Adipose tissue (tissue), 3 donors: ENCODE measurements at places on chromosomes 2 and 18. TPM values are rescaled to one million over a fixed set of nuclear protein-coding genes. Genes with fewer than 3 reads are reported as not detected.

Gene CTNNA2
- polyA plus RNA-seq = 0.07 TPM

Gene DSG4
- polyA plus RNA-seq = 0.01 TPM

Gene MTIF2
- polyA plus RNA-seq = 20.9 TPM

Gene ADRA2B
- polyA plus RNA-seq = 0.98 TPM

Gene ZNF396
- polyA plus RNA-seq = 0.61 TPM

Gene ELP2
- polyA plus RNA-seq = 31.8 TPM

Gene GBX2
- polyA plus RNA-seq = not detected

Gene SERPINB13
- not detected for polyA plus RNA-seq

Gene ST6GAL2
- 0.01 TPM for polyA plus RNA-seq

Gene PLB1
- 3.6 TPM for polyA plus RNA-seq

Gene UGT1A7
- not detected for polyA plus RNA-seq

Gene IL1A
- polyA plus RNA-seq = not detected

Gene NPC1
- polyA plus RNA-seq = 10.9 TPM

Gene RAD51AP2
- polyA plus RNA-seq = not detected

Gene CIB4
- polyA plus RNA-seq = not detected

Gene SLC11A1
- polyA plus RNA-seq = 7.0 TPM

Gene TFPI
- polyA plus RNA-seq = 40.7 TPM

Gene WNT10A
- not detected for polyA plus RNA-seq

Gene NIF3L1
- 12.1 TPM for polyA plus RNA-seq

Gene OR6B2
- polyA plus RNA-seq = not detected

Gene BOLL
- polyA plus RNA-seq = not detected

Gene CRYGD
- polyA plus RNA-seq = not detected

Gene KIF3C
- polyA plus RNA-seq = 5.5 TPM

Gene SERPINB4
- polyA plus RNA-seq = 0.16 TPM

Gene GALNT13
- 0.23 TPM for polyA plus RNA-seq

Gene UGT1A1
- 0.03 TPM for polyA plus RNA-seq

Gene NAT8
- not detected for polyA plus RNA-seq

Gene ASB18
- not detected for polyA plus RNA-seq

Gene ZNG1B
- polyA plus RNA-seq = 19.0 TPM

Gene PLEKHH2
- polyA plus RNA-seq = 5.4 TPM

Gene IL1R2
- 6.9 TPM for polyA plus RNA-seq

Gene SNTG2
- 2.8 TPM for polyA plus RNA-seq

Gene ONECUT2
- 0.09 TPM for polyA plus RNA-seq

Gene KCNJ13
- polyA plus RNA-seq = 0.15 TPM

Gene UGT1A4
- polyA plus RNA-seq = not detected

Gene TFCP2L1
- polyA plus RNA-seq = 1.8 TPM

Gene TMEM169
- polyA plus RNA-seq = 0.62 TPM

Gene ACADL
- 6.5 TPM for polyA plus RNA-seq

Gene RGPD3
- polyA plus RNA-seq = 0.15 TPM

Gene MEP1B
- polyA plus RNA-seq = not detected

Gene CHRND
- not detected for polyA plus RNA-seq

Gene FOXI3
- polyA plus RNA-seq = not detected

Gene SERPINB10
- polyA plus RNA-seq = 0.90 TPM

Gene PLGLB2
- polyA plus RNA-seq = 1.9 TPM

Gene EHBP1
- 33.7 TPM for polyA plus RNA-seq

Gene CLEC4F
- 1.6 TPM for polyA plus RNA-seq

Gene MC4R
- polyA plus RNA-seq = not detected

Gene GALNT3
- polyA plus RNA-seq = 14.9 TPM

Gene IL1B
- polyA plus RNA-seq = 31.0 TPM

Gene BMP10
- polyA plus RNA-seq = not detected
